ENCODE measurements at places on chromosomes 3 and 15. TPM values are rescaled to one million over a fixed set of nuclear protein-coding genes. Genes with fewer than 3 reads are reported as not detected.

TUSC7 gene
- total RNA-seq: not detected

MESP2 gene
- 0.42 TPM for total RNA-seq

GXYLT2 gene
- total RNA-seq: 10.7 TPM

SRPRB gene
- 40.0 TPM for total RNA-seq

KNG1 gene
- total RNA-seq: not detected

BSN gene
- total RNA-seq: 0.05 TPM

CHRNA7 gene
- 0.28 TPM for total RNA-seq

ADAMTS9 gene
- 0.28 TPM for total RNA-seq

LIPH gene
- total RNA-seq: 9.6 TPM

PARP15 gene
- total RNA-seq: 0.19 TPM

PLS1 gene
- 18.2 TPM for total RNA-seq

PRRT3 gene
- total RNA-seq: 2.0 TPM

KIF15 gene
- 6.9 TPM for total RNA-seq

PDCD6IP gene
- total RNA-seq: 106 TPM

IFRD2 gene
- 135 TPM for total RNA-seq

HPS3 gene
- total RNA-seq: 11.7 TPM

ARHGEF26 gene
- 2.6 TPM for total RNA-seq

RTP4 gene
- 0.07 TPM for total RNA-seq

All from airway epithelial cell (primary cell).